ENCODE measurements at places on chromosomes 16 and 17.

DNA sequence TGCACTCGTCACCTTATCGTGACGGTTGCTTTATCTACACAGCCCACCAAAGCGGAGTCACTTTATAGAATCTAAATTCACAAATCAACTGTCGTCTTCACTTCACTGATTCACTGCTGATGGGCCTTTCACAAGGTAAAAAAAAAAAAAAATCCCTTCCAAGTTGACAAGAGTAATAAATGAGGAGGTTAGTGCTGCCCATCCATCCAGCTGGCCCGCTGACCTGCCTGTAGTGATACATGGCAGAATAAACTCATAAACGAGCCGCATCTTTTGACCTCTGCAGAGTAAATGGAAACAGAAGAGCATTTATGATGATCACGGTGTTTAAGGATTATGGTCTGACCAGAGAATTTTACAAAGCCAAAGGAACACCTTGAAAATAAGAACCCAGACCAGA is 227.3 kb upstream of the IRX5 start:
- no peak for DNase-seq

GRCh38 chr16:67995423-67995822 is 3.9 kb downstream of the DPEP2 start:
- DNase-seq = no peak

GRCh38 chr16:50634947-50635346 is 46.2 kb downstream of the SNX20 start:
- DNase-seq = no peak

GRCh38 chr16:51875834-51876600 is 670.9 kb downstream of the TOX3 start:
- no peak for DNase-seq

DNA sequence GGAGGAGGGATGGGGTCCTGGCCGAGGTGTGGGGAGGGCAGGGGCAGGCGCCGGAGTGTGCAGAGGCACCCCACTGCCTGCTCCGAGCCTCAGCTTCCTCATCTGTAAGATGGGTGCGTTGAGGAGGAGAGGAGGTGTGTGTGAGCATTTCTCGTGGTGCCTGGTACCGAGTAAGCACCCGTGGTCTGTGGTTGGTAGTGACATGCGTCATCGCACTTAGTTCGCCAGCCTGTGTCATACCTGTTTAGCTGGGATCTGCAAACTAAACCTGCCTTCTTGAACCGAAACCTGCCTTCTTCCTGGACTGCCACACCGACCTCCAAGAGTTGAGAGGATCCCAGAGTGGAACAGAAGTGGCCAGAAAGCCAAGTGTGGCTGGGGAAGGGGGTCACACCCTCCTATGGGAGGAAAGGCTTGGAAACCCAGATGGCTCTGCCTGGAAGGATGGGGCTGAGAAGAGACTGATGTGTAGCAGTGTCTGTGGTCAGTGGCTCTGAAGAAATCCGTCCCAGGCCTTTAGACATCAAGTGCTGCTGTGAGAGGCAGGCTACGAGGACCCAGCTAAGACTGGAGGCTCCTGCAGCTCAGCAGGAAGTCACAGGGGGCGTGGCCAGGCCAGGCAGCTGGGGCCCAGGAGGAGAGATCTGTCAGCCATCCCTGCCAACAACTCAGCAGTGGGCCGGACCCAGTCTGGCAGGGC is 162.6 kb upstream of the PLCG2 start:
- DNase-seq = no peak

DNA sequence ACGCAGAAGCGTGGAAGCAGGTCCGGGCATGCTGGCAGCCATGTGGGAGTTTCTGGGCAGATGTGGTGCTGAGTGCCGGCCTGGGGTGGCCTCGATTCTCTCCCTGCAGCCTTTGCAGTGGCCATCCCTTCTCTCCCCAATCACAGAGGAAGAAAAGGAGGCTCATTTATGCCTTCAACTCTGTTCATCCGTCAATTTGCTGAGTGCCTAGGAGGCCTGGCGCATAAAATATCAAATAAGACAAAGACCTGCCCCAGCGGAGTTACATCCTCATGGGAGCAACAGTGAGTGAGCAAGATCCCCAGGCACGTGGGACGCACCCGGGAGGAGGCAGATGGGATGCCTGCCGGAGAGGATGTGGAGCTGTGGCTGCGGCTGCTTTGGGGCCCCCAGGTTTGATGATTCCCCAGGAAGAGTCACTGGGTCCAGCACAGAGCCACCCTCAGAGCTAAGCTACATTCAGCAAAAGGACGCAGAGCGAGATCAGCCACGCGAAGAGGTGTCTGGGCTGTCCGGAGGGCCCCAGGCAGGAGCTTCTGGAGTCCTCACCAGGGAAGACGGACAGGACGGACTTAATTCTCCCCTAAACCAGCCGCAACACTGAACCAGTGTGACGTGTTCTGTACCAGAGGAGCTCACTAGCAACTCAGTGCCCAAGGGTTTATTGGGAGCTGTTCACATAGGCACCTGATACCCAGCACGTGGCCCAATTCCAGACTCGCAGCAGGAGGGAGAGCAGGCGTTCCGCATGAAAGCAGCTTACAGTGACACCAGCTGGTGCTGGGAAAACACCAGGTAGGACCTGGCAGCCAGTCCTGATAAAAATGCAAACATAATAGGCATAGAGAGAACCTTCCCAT is 11.3 kb downstream of the CA5A start:
- no peak for DNase-seq
